Uterus (tissue), 4 donors: ENCODE measurements at places on chromosomes 11 and 22. TPM values are rescaled to one million over a fixed set of nuclear protein-coding genes. Genes with fewer than 3 reads are reported as not detected.

ST14 gene
- total RNA-seq, result 0.88 TPM

VSIG2 gene
- total RNA-seq, result not detected

HEPACAM gene
- not detected for total RNA-seq

DNA sequence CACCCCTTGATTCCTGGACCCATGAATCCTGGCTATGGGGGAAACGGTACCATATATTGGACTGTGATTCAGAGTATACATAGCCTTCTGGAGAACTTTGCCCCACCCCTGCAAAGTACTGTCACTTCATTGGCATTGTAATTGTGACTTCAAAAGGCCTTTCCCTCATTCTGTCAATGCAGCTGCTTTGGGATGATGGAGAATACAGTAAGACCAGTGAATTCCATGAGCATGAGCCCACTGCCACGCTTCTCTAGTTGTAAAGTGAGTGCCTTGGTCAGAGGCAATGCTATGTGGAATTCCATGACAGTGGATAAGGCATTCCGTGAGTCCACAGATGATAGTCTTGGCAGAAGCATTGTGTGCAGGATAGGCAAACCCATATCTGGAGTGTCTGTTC lies 25.7 kb upstream of the MSANTD2 start:
- no peaks in the 10 kb centered on the region for H3K4me1 ChIP-seq
- no peak for DNase-seq
- H3K36me3 ChIP-seq, result no peaks in the 10 kb centered on the region

- H3K36me3 ChIP-seq, result no peaks in the 10 kb centered on the region
- no peaks in the 10 kb centered on the region for H3K27me3 ChIP-seq
- H3K4me3 ChIP-seq, result no peak overlapping the region
- H3K4me1 ChIP-seq, result no peaks in the 10 kb centered on the region
- DNase-seq, result no peak
Measured at GRCh38 chr11:8642196-8642841, 40.1 kb downstream of the TRIM66 start.

DNA sequence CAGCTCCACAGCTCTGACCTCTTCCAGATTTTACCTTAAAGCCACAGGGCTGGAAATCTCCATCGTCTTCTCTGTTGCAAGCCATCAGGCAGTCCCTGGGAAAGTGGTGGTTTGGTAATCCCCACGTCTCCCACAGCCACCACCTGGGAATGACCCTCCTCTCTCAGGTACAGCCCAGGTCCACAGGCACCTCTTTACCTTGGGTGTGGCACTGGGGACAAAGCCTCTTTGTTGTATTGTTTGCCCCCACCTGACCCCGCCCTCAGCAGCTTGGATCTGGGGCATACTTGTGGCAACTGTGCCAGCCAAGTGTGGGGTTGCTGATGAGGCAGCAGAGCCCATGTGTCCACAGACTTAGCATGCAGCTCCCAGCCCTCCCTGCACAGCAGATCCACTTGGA lies 77.6 kb downstream of the LRRC32 start:
- no peaks in the 10 kb centered on the region for H3K27me3 ChIP-seq
- no peaks in the 10 kb centered on the region for H3K36me3 ChIP-seq
- no peaks in the 10 kb centered on the region for H3K4me1 ChIP-seq
- H3K27ac ChIP-seq, result no peak overlapping the region
- no peak for DNase-seq

DNA sequence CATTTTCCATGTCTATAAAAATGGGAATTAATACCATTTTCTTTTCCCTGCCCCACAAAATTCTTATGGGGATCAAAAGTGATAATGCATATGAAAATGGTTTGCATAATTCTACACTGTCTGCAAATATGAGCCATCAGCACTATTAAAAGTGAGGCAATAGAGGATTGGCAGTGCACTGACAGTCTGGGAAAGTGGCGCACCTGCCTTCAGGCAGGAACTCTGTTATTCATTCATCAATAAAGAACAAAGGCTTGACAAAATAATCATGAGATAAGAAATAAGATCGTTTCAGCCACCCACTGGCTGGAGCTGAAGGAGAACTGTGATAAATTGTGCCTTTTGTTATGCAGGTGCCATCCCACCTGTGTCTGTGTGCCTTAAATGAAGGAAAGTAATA lies 49.5 kb downstream of the ARFGAP2 start:
- no peak for DNase-seq
- H3K4me1 ChIP-seq, result no peaks in the 10 kb centered on the region
- no peak overlapping the region for H3K4me3 ChIP-seq
- no peaks in the 10 kb centered on the region for H3K36me3 ChIP-seq

DNA sequence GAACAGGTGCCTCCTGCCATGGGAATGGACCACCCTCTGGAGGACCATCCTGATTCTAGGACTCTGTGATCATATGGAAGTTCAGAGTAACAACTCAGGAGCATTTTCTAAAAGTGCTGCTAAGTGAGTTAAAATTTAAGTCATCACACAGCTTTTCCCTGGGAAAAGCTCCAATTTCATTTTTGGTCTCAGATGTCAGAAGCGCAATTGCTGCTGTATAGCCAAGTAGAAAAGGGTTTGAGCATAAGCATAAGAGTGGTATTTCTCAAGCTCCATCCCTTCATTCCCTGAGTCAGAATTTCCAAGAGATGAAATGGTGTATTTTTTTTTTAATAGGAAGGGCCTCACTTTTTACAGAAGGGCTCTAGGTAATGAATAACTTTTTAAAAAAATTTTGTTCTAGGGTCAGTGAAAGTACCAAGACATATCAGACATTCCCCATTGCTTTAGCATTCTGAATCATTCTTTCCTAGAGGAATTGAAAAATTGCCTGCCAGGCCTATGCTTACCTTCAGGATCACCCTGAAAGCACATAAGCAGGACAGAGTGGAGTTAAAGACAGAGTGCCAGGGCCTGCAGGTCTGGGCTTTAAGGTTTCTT lies 564.5 kb upstream of the ISX start:
- H3K27me3 ChIP-seq, result no peaks in the 10 kb centered on the region
- no peak overlapping the region for H3K4me3 ChIP-seq
- H3K36me3 ChIP-seq, result no peaks in the 10 kb centered on the region
- no peaks in the 10 kb centered on the region for H3K4me1 ChIP-seq
